Activated CD4-positive, alpha-beta T cell treated with anti-CD3 and anti-CD28 coated beads for 36 hours (primary cell): ENCODE measurements at places on chromosomes 12 and 14. TPM values are rescaled to one million over a fixed set of nuclear protein-coding genes. Genes with fewer than 3 reads are reported as not detected.

The NPFF gene
- total RNA-seq = not detected

The PDZRN4 gene
- not detected for total RNA-seq

The GPR84 gene
- total RNA-seq = 1.7 TPM

The GTF2H3 gene
- total RNA-seq = 77.1 TPM

- no peak for DNase-seq
These were observed 437.3 kb downstream of the TMEM132D start for GRCh38 chr12:129466499-129466898.

GRCh38 chr12:2578772-2579171 is 216.0 kb upstream of the FKBP4 start:
- no peak for DNase-seq

GRCh38 chr14:50551877-50552276 is 8.1 kb upstream of the ATL1 start:
- no peak for DNase-seq

- DNase-seq = no peak
These were observed 2.4 kb upstream of the SIX6 start for GRCh38 chr14:60506462-60506984.

GRCh38 chr12:13230500-13230899 is 34.0 kb downstream of the EMP1 start:
- no peak for DNase-seq

DNA sequence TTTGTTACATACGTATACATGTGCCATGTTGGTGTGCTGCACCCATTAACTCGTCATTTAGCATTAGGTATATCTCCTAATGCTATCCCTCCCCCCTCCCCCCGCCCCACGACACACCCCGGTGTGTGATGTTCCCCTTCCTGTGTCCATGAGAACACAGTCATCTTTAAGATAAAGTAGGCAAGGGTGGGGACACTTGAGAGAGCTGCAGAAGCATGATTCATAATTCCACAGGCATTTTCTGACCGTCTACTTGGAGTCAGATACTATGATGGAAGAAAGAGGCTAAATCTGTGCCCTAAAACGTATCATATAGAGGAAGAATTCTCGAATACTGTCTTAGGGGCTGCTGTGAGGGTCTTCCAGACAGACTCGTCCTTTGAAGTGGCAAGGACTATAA is 145.9 kb upstream of the VASH1 start:
- DNase-seq = no peak

DNA sequence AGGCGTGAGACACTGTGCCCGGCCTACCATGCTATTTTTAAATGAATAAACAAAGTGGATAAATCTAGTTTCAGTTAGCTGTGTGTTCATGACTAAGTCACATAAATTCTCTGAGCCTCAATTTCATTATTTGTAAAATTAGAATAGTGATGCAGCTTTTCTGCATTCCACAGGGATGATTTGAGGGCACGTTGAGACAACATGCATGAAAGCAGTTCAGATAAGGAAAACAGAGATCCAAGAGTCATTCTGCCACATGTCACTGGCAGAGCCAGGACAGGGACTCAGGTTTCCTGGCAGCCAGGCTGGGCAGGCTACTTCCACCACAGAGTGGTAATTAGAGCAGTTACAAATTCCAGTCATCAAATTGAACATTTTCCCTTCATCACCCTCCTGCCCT is 2.9 kb upstream of the PPP4R4 start:
- no peak for DNase-seq

DNA sequence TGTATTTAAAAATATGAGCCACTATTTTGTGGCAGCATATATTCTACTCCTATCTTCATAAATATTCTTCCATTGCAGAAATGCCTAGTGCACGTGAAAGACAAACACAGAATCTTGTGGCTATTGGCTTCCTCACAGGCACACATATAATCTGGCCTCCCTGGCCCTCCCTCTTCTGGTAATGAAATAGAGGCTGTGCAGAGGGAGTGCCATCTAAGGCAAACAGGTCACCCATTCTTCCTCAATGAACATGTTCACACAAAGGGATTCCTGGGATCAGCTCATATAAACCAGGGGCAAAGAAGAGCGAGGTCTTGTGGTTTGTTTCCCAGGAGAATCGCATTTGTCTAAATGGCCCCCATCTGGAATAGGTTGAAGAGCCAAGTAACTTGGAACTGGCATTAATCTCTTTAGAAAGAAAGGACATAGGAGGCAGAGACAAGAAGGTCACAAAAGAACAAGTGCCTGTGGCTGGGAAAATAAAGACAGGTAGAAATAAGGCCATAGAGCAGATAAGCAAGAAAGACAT is 171.6 kb upstream of the PTPRQ start:
- no peak for DNase-seq

GRCh38 chr12:52395761-52396434 is 10.2 kb downstream of the KRT82 start:
- DNase-seq = peak; percentile 39

DNA sequence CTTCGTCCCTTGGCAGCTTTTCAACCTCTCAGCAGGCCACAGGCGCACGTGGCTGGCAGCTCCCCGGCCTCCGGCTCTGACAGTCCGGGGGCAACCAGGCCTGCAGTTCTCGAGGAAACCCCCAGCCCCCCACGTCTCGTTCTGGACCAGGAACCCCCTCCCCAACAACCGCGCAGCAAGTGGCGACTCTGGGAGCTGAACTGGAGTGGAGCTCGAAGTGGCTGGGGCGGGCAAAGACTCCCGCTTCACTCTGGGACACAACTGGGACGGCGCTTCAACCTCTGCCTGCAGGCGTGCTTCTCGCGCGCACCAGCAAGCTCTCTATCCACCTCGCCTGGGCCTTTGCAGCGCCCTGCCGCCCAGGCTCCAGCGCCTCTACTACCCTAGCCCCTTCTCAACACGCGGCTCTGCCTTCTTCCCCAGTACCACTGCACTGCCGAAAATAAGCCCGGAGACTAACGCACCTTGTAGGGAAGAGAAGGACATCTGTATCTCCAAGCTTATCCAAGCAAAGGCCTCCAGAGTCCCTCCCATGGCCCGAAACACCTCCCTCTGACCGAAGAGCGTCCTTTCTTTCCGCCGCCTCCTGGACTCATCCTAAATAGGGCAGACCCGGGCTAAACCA is 2.4 kb upstream of the NKX2-1 start:
- DNase-seq = peak; percentile 14

- DNase-seq = no peak
These were observed 5.4 kb downstream of the KCNH5 start for GRCh38 chr14:63039866-63040265.

DNA sequence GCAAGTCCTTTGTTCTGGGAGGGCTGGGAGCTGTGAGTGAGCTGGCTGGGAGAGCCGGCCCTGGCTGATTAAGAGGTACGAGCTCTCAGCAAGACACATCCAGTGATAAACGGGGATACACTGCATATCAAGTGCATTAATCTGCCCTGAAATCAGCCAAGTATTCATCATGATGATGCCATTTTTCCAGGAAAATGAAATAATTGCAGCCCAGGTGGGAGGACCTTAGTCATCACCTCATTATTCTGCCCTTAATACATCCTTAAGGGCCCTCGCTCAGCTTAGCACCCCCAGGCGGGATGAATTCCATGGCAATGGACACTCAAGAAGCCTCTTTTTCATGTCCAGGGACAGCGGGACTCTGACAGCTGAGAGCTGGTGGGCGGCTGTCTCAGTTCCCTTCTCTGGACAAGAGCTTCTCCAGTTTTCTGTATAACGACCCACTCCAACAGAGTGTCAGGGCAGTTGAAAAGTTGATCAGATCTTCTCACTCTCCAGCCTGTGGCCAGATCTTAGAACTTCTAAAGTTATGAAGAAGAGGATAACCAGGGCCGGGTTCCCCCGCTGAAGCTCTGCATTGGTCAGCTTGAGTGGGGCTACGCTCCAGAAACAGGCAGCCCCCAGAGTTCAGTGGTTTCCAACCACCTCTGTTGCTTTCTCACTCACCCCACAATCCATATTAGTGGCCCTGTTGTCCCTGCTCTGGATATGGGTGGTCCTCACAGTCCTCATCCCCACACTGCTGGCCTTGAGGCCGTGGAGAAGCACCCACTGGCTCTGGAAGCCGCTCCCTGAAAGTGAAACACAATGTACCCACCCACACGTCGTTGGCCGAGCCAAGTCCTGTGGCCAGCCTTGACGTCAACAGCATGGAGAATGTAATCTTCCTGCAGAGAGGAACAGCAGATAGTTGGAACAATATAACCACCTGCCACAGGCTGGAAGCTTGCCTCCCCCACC is 306.2 kb upstream of the DIO3 start:
- DNase-seq = no peak

GRCh38 chr14:89719366-89720075 is 235.0 kb downstream of the EFCAB11 start:
- no peak for DNase-seq
